ENCODE measurements at places on chromosomes 5 and 9.

- no peak for DNase-seq
These were observed 331.0 kb upstream of the EDIL3 start for GRCh38 chr5:84715686-84716085.

DNA sequence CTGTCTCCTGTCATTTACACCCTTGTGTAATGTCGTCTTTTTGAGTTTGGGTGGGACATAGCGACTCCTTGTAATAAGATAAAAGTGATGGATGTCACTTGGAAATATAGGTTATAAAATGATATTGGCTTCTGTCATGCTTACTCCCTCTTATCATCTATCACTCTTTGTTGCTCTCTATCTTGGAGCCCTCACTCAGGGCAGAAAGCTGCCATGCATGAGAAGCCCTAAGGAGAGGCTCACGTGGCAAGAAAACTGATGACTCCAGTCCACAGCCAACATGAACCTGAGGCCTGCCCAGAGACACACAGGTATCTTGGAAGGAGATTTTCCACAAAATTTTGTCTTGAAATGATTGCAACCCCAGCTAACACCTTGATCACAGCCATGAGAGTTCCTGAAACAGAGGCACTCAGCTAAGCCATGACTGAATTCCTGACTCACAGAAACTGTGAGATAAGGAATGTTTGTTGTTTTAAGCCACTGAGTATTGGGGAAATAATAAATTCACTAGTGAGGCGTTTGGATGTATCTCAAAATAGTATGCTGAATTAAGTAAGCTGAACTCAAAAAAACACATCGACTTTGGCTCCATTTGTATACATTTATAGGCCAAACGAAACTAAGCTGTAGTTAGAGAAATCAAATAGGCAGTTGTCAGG, 216.7 kb downstream of the CDH18 start:
- DNase-seq, result no peak

DNA sequence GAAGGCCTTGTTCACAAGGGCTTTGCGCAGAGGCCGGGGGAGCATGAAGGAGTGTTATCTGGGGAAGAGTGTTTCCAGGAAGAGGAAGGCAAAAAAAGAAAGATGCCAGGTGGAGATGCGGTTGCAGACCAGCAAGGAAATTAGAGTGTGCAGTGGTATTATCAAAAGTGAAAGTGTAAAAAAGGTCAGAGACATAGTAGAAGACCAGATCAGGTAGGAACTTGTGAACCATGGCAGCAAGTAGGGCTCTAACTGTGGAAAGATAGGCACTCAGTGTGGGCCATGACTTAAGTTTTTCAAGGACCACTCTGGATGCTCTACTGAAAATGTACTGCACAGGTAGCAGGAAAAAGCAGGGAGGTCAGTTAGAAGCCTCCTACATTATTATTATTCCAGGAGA, 90.1 kb upstream of the SPOCK1 start:
- DNase-seq, result no peak

DNA sequence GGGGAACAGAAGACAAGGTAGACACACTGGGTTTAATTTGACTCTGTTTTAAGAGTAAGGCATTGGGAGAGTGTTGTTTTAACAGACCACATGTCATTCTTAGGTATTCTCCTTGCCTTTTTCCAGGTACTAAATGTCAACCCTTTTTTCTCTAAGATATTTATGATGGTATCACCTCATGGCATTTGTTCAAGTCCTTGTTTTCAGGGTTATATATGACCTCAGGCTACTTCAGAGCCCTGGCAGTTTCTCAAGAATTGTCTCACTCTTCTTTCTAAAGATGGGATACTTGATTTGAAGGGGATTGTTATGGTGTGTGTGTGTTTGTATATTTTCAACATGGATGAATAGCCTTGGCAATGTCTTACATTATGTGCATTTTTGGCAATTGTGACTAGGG, 131.1 kb upstream of the ACTBL2 start:
- no peak for DNase-seq

- no peak for DNase-seq
These were observed 11.5 kb downstream of the CAMK4 start for GRCh38 chr5:111235635-111236034.

GRCh38 chr5:119011186-119011585, 22.8 kb upstream of the DTWD2 start:
- DNase-seq, result no peak

DNA sequence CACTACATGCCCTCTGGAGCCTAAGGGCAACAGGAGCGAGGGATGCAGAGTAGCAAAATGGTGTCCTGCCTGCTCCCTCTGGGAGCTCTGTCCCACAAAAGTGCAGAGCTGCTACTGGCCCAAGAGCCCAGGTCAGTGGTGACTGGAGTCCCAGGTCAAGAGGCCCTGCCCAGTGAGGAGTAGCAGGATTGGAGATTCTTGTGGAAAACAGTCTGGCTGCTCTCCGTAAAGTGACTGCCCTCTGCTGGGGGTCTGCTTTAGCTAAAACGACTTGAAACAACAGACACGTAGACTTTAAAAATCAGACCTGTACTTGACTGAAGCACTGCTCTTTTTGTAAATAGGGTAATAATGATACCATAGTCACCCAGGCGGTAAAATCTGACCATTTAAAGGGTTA, 917.0 kb downstream of the MAT2B start:
- no peak for DNase-seq

- DNase-seq, result no peak
These were observed 185.6 kb upstream of the NR3C1 start for GRCh38 chr5:143588933-143589662.

- no peak for DNase-seq
These were observed 165.4 kb downstream of the AUH start for GRCh38 chr9:91196103-91196950.

DNA sequence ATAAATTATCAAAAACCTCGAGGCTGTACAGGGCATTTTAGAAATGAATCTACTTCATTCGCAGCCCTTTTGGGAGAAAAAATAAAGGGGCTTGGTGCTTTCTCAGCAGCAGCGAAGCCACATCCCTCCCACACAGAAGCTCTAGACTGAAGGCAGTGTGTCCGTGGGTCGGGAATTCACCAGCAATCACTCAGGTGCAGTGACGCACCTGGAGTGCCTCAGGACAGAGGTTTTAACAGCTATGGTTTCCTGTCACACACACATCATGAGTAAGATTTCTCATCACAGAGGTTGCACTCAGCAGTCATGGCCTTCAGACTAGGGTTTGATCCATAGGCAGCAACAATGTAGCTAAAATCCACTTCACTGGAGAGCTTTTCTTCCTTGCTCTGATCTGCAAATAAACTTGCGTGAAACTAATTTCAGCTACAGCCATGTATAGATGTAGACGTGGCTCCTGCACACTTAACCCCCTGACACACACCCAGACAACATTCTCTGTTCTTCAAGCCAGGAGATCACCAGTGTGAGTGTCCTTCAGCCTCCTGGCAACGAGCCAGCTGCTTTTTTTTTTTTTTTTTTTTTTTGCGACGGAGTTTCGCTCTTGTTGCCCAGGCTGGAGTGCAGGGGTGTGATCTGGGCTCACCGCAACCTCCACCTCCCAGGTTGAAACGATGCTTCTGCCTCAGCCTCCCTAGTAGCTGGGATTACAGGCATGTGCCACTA, 34.8 kb downstream of the DYNC2I2 start:
- DNase-seq, result no peak

DNA sequence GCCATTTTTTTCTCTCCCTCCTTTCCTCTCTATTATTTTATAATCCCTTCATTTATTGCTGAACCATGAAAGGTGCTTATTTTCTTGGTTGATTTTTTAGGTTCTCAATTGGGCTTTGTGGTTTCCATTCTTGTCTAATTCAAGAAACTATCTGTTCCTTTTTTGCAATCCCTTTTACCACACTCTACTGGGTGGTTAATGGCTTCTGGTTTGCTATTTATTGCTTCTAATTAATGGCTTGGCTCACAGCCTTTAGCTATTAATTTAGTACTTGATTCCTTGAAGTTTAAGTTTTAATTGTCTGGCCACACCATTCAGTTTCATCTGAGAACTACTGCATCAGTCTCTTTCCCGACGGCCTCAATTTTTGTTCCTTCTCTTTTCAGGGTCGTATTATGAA, 5.6 kb downstream of the FRRS1L start:
- DNase-seq, result no peak

DNA sequence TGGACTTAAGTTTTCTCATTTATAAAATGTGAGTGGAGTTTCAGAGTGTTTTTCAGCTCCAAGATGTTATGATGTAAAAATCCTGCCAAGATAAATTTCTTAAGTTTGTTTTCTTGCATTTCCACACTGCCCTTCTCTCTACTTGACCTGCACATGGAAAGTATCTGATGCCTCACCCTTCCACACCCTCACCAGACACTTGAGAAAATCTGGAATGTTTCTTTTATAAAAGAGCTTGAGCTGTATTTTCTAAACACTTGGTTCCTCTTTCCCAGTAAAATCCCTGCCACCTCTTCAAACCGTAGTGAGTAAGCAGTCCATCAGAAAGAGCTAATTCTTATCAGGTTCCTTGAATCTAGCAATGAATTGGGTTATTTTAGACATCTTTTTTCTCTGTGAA, 42.9 kb downstream of the FOXD1 start:
- DNase-seq, result no peak

DNA sequence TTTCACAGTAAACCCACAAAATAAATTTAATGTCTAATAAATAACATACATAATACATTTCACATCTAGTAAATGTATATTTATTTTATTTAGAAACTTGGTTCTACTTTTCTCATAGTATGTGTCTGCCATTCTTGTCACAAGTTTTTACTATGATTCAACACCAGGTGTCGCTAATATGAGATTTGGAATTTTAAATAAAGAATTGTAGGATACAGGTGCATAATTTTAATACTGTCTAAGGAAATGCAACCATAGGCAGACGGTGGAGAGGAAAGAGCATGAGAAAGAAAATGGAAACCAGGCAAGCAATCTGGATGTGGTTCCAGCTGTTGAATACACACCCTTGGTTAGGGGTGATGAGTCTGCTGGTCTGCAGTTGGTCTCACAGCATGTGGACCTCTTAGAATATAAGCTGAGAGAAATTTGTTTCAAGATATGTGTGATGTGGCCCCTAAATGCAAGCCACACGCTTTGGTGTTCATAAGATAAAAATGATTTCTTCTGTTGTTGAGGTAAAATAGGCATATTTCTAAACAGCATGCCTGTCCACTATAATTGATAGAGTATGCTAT, 114.7 kb upstream of the TXNDC8 start:
- DNase-seq, result no peak

DNA sequence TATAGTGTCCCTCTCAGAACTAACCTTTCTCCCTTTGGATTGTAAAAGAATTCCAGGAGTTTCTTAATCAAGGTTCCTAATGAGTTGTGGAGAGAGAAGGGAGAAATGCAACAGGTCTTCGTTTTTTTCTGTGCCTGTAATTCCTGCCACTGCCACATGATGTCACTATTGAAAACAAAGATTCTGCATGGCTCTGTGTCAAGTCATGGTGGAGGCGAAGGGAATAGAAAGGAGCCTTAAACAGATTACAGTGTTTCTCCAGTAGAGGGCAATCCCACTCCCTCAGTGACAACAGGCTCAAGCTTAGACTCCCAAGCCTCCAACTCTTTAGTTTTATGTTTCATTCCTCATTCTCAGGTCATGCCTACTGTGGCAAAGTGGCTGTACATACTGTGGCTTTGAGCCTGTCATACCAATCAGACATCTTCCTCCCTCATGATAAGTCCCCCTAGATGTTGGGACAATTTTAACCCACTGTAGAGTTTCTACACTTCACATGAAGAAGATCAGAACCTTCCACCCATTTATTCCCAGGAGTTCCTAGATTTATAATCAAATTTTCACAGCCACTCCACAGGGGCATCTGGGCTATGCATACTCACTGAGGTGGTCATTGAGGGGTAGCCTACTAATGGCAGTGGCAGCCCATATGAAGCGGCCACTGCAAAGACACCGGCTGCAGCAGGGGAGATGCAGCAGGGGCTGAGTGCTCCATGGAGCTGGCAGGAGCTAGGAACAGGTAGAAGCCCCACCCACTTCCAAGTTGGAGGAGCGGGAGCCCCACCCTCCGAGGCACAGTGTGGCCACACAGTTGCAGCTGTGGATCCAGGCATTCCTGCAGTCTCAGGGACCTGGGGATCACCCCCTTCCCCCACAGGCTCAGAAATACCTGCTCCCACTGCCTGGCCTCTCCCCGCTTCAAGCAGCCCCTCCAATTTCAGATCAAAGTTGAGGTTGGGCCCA, 97.4 kb upstream of the TRIM32 start:
- no peak for DNase-seq

GRCh38 chr5:14706615-14707021, 42.1 kb downstream of the OTULIN start:
- DNase-seq, result peak; percentile 79

GRCh38 chr9:133113163-133113948, 7.7 kb downstream of the RALGDS start:
- peak; percentile 31 for DNase-seq

DNA sequence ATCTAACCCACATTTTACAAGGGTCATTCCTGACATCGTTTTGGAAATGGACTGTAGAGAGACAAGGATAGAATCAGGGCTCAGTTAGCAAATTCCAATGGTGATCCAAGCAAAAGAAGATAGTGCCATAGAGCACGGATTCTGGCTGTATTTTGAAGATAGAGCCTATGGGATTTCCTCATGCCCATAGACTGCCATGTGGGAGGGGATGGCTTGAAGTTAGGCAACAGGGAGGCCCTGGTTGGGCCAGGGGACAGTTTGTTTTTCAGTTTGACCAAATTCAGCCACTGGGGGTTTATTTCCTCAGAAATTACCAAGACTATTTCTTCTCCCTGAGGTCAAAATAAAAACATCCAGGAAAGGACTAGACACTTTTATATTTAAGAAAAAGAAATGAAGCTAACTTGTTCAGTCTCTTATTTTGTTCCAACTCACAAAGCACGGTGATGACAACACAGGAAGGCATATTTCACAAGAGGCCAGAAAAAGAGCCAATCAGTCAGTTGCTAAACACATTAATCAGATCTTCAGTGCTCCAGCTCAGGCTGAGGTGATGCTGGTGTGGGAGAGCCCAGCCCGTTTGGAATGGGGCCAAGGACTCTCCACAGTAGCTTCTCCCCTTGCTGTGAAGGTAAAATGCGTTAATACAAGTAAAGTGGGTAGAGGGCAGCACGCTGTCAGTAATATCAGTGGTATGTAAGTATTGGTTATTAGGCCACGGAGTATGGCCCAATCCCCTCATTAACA, 4.4 kb upstream of the DCTN4 start:
- no peak for DNase-seq

DNA sequence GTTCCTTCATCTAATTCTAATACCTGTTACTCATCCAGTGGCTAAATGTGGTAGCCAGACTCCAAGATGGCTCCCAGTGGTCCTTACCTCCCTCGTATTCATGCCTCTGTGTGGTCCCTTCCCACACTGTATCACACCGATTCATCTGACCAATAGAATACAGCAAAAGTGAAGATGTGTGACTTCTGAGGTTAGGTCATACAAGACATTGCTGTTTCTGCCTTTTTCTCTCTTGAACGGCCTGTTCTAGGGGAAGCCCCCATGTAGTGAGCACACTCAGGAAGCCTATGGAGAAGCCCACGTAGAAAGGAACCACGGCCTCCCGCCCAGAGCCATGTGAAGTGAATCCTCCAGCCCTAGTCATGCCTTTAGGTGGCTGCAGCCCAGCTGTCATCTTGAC, 9.4 kb upstream of the C5 start:
- no peak for DNase-seq

DNA sequence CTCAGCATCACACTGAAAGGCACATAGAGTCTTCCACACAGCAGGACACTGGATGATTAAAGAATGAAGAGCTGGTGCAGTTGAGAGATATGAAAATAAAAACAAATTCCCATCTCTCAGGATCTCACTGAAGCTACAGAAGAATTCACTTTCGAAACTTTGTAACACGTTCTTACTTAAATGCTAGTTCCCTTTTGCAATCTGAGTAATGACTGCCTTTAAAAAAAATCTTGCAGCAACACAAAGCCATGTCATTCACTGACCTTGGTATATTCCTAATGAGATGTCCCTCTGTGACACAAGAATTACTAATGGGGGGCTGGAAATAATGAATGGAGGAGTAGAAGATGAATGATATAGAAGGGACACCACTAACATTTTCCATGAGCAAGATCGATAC, 201.8 kb downstream of the GLIS3 start:
- no peak for DNase-seq

Measured in CD4-positive, alpha-beta T cell treated with Interleukin-2 at 100 ng/mL for 4 hours (primary cell).